NCI-H1694 (cell line): ENCODE measurements at places on chromosomes 7 and 10.

- no peak for DNase-seq
These were observed 185.2 kb upstream of the DGKB start for GRCh38 chr7:15087771-15088170.

- DNase-seq = no peak
These were observed 312.6 kb downstream of the WDR37 start for GRCh38 chr10:1368842-1369171.

DNA sequence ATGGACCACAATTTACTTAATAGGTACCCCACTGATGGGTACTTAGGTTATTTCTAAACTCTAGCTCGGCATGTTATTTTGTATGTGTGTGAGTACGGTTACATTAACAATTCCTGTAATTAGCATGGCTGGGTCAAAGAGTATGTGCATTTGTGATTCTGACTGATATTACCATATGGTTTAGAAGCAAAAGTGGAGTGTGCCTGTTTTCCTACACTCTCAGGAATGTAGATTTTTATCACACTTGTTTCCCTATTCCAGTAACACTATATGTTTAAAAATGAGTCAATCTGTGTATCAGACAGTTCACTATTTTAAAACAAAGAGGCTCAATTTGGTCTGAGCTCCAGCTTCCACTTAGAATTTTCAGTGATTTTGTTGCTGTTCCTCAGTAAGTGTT is 44.6 kb upstream of the GSDME start:
- DNase-seq = no peak

- peak; percentile 19 for DNase-seq
These were observed 701 bp downstream of the STK17A start for GRCh38 chr7:43583424-43584194.

DNA sequence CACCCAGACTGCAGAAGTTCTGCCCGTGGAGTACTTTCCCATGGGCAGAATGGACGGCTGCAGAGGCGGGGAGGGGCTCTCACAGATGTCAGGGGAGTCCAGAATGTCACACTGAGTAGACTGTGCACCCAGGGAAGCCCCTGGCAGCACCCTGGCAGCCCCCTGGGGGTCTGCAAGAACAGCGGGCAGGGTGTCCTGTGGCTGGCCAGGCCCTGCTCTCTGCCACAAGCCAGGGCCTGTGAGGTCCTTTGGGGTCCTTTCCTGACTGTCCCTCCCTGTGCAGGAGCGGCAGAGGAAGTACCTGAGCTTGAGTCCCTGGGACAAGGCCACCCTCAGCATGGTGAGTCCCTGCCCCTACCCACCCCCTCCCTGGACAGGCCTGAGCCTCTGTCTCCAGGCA is 6.1 kb upstream of the SH2B2 start:
- no peak for DNase-seq

- DNase-seq = no peak
These were observed 3.9 kb upstream of the SPAG6 start for GRCh38 chr10:22341190-22341925.

GRCh38 chr7:2709553-2710285 is 21.7 kb downstream of the AMZ1 start:
- peak; percentile 43 for DNase-seq

DNA sequence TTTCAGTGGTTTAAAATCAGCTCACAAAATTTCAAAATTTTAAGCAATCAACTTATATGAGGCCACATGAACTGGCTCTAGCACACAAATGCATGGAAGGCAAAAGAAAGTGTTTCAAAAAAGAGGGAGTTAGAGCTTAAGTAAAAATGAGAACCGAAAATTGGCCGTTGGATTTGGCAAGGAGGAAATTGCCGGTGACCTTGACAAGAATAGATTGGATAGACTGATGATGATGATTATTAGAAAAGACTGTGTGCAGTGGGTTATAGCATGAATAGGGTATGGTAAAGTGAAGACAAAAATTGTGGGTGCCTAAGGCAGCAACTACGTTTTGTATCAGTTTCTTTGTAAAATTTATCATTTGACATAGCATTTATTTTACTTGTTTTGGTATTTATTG is 175.7 kb downstream of the SEMA3D start:
- DNase-seq = no peak

DNA sequence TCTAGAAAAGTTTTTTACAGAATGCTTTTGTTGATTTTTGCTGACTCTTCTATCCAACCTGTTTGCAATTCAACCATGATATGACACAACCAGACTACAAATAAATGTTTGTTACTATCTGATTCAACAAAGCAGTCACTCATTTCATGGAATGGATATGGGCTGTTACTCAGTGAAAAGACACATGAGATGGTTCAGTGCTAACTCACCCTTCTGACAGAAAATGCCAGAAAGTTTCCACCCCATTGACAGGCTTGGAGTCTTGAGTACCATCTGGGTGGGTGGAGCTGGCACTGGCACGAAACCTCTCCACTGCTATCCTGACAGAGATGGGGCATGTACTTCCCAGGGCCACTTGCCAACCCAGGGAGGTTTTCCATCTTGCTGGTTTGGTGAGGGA is 39.5 kb downstream of the RBM28 start:
- peak; percentile 65 for DNase-seq

DNA sequence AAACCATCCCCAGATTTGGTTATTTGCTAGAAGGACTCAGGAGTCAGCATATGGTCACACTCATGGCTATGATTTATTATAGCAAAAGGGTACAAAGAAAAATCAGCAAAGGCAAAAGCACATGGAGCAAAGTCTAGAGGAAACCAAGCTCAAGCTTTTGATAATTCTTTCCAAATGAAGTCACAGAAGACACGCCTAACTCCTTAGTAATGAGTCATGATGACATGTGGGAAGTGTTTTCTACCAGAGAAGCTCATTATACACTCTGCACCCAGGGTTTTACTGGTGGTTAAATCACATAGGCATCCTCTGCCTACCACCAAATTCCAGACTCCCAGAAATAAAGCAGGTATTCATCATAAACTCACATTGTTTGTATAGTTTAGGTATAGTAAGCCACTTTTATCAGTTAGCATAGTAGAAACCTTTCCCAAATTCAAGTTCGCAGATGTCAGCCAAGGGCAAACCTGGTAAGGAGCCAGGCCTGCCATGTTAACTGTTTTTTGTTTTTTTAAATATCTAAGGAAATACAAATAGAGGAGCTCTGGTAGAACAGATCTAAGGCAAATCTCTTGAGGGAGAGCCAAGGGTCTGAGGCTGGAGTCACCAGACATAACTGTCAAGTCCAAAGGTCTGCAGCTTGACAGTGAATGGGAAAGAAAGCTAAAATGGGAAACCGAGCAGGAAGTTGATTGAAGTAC is 15.4 kb upstream of the HIBADH start:
- DNase-seq = no peak

DNA sequence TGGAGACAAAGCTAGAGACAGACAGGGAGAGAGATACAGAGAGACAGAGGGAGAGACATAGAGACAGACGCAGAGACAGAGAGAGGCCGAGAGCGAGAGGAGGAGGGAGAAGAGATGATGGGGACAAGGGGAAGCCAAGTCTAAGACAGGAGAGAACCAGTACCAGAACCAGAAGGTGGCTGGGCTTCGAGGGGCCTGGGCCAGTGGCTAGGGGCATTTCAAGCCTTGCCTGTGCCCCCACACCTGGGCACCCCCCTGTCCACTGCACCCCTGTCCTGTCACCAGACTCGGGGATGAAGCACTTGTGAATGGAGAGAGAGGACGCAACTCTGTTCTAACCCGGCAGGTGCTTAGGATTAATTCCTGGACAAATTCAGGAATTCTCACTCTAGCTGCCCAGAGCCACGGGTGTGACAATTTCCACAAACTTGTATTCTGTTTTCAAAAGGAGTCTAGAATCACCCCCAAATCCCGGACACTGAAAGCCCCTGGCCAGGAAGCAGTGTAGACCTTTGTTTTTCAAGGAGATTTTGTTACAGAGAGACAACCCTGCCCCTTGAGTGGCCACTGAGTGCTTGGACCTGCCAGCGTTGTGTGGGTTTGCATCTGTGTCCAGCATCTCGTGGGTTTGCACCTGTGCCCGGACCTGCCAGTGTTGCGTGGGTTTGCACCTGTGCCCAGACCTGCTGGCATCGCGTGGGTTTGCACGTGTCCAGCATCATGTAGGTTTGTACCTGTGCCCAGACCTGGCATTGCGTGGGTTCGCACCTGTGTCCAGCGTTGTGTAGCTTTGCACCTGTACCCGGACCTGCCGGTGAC is 157.3 kb downstream of the WDR37 start:
- DNase-seq = no peak

DNA sequence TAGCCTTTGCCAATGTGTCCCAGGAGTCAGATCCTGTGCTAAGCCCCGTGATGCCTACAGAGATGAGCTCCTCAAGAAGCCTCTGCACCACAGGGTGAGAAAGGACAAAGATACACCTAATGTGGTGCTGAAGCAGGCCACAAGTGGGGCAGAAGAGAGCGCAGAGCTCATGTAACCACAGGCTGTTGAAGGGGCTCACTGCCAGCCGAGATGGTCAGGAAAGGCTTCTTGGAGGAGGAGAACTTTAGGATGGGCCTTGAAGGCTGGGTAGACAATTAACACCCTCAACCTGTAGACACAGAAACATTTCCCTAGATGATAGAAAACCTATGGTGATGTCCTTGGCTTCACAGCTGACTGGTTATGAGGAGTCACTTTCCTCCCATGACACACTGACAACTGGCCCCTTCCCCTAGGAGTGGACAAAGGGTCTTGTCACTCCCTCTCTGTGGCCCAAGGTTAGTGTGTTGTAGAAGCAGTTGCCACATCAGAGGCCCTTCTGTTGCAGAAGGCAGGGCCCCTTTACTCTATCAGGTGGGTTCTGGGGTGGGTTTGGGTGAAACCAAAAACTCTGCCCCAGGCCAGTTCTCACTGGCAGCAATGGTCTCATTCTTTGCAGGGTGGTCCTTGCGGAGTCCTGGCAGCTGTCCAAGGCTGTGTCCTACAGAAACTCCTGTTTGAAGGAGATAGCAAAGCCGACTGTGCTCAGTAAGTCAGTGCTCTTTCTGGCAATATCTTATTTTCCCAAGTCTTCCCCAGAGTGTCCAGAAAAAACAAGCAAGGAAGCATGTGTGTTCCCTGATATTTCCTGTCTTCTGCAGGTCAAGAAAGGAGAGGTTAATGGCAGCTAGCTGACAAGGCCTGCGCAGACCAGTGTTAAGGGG is 69.2 kb downstream of the MINDY4 start:
- no peak for DNase-seq

- DNase-seq = no peak
These were observed 155.1 kb downstream of the ETV1 start for GRCh38 chr7:13834328-13834761.

DNA sequence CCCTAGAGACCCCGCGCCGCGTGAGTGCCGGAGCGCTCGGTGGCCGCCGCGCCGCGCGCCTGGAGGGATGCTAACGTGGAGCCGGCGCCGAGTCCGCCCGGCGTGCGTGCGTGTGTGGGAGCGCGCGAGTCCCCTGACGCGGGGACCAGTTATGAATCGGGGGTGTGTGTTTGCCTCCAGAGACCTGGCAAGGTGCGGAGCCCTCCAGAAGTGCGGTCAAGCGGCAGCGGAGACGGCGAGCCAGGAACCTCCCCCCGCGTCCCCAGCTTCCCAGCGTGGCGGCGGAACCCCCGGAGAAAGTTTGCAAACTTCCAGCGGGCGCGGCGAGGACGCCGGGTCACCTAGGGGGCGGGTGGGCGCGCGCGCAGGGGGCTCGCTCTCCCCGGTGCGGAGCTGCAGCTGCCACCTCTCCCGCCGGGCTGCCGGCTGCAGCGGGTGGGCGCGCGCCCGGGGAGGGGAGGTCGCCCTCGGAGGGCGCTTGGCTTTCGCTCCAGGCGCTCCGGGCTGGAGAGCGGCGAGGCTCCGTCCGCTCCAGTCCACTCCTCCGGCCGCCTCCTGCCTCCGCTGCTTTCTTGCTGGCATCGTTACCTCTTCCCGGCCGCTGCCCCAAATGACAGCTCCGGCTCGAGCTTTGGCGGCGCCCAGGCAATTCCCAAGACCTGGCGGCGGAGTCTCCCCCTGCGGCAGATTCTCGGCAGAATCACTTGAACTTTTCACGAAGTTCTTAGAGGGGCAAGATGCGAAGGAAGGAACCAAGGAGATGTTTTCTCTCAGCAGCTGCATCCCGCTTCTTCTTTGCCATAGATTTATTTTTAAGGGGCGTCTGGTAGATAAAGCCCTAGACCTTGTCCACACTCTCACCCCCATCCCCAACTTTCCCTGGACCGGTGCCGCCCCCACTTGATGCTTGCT is 2.3 kb upstream of the CREB5 start:
- DNase-seq = no peak

GRCh38 chr7:29289156-29290021 is 94.8 kb downstream of the CHN2 start:
- peak; percentile 47 for DNase-seq
